BJ (cell line): ENCODE measurements at places on chromosomes 6 and 20. TPM values are rescaled to one million over a fixed set of nuclear protein-coding genes. Genes with fewer than 3 reads are reported as not detected.
A peak's percentile ranks its signal among the peaks of the same experiment; 100 is the strongest.

The MUC21 gene
- polyA plus RNA-seq = not detected in 2 replicates

- DNase-seq = peak; percentile 97
These were observed 4.8 kb upstream of the ATXN1 start for GRCh38 chr6:16766043-16766536.

GRCh38 chr6:78749326-78749725 is 118.0 kb upstream of the IRAK1BP1 start:
- no peak for DNase-seq

DNA sequence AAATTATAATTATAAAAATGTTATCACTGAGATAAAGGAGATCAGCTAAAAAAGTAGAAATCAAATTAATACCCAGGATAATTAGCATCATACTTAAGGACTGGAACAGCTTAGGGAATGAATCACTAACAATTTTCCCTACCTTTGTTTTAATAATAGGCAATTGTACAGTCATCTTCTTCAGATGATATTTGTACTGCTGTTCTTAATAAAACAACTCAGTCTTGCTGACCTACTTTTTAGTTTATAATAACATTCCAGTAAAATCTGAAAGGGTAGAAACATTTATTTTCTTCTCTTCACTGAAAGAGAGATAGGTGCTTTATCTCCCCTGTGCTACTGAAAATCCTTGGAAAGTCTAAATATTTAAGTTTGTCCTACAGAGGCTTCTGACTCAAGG is 271.2 kb upstream of the THEMIS start:
- DNase-seq = no peak

DNA sequence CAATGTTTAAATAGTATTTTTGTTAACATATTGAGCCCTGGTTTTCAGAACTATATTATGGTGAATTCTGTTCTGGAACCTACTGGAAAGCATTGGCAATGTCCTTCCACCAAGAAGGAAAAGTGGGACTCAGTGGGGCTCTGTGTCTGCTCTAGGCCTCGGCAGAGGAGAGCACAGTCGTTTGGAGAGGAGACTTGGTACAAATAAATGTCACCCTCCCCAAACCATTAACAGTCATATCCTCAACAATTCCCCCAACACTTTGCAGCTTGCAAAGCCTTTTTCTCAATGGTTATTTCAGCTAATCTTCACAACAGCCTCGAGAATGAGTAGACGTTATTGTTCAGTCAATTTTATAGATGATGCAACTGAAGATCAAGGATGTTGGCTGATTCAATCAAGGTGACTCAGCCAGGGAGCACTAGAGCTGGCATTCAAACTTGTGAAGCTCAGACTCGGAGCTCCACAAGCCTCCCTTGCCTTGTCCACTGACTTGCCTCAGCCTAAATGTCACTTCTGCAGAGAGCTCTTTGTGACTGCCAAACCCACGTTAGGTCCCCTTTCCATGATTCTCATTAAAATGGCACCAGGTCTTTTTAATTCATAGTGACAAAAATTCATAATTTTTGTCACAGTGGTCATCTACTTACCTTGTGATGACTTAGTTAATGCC is 60.6 kb downstream of the TOX2 start:
- peak; percentile 56 for DNase-seq

GRCh38 chr6:53611342-53611741 is 54.2 kb downstream of the KLHL31 start:
- DNase-seq = no peak
